Mucosa of descending colon (tissue), 3 donors: ENCODE measurements at places on chromosomes 16 and 17. TPM values are rescaled to one million over a fixed set of nuclear protein-coding genes. Genes with fewer than 3 reads are reported as not detected.

DNA sequence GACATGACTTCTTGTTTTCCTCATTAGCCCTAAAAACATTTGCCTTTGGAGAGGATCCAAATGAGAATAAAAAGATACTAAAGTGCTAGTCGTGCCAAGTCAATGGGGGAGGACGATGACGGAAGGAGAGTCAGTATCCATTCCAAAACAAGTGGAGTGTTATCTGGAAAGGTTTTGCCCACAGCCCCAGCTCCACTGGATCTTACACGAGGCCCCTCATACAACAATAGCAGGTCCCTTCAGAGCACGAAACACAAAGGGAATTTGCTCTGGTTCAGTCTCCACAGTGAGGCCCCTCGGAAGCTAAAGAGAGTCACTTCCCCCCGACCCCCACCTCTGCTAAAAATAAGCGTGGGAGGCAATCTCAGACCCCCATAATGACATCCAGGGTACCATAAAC is 496.9 kb upstream of the ZFHX3 start:
- no peak for DNase-seq

DNA sequence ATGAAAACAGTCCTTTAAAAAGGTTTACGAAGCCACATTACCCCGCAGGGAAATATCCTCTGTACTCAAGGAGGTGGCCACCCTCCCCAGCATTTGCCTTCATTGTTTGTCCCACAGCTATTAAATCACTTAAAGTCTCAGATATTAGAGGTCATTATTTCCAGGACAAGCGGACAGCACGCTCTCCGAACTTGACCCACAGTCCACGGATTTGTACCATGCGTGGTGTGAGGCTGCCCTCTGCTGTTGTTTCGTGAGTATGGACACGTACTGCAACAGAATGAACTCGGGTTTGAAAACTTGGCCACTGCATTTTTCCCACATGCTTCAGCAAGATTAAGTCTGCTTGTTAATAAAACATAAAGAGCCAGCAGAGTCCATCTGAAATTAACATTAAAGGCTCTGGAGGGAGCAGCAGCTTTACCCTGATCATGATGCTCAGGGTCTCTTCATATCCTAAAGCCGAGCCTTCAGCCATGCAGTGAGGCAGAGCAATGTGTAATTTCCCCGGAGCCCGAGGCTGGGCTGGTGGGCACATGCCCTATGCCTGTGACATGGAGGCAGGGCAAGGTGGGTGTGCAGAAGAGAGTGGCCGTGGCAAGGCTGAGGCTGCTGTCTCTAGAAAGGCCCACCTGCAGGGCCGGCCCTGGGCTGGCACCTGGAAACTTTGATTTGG is 19.7 kb downstream of the MEAK7 start:
- DNase-seq, result no peak

DNA sequence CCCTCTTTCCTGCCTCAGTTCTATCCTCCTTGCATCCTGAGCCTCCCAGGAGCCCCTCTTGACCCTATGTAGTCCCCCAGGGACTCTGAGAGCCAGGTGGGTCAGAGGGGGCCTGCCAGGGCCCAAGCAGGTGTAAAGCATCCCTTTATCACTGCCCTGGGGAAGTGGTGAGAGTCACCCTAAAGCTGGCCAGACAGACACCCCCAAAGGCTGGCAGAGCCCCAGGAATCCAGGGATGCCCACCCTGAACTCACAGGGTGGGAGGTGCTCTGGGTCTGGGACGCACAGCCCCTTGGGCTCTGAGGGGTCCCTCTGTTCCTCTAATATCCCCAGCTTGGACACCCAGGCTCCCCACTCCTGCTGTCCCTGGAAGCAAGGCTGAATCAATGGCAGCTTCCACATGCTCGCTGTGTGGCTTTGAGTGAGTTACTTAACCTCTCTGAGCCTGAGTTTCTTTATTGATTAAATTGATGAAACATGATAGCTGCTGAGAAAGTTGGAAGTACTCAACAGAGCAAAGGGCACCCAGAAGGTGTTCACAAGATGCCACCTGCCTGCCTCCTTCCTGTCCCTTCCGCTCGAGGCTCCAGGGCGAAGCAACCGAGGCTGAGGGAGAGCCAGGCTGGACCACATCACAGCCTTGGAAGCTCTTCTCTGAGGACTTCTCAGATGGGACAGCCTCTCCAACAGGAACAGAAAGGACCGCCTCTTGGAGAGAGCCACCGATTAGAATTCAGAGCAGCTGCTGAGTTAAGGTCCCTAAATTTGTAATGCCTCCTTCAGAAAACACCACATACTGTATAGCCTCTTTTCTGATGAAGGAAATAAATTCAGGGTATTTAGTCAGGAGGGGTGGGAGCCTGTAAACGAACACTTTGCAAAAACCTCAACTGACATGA is 67.1 kb upstream of the DOC2B start:
- peak; percentile 13 for DNase-seq

- no peak for DNase-seq
Observed at GRCh38 chr17:74963656-74964055, 8.9 kb downstream of the HID1 start.

DNA sequence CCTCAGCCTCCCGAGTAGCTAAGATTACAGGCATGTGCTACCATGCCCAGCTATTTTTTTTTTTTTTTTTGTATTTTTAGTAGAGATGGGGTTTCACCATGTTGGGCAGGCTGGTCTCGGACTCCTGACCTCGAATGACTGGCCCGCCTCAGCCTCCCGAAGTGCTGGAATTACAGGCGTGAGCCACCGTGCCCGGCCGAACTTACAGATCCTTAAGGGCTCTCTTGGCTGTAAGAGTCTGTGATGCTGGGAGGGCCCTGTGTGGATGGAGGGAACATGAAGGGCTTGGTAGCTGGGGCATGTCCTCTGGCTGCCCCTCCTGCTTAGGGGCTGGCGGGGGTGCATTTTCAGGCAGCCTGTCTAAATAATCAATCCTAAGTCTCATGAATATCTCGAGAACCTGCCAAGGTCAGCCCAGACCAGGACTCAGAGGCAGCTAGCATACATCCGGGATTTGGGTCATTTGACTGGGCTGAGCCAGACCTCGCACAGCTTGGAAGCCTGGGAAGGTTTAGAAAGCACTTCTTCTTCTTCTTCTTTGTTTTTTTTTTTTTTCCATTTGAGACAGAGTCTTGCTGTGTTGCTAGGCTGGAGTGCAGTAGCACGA is 17.1 kb downstream of the SPNS3 start:
- no peak for DNase-seq

DNA sequence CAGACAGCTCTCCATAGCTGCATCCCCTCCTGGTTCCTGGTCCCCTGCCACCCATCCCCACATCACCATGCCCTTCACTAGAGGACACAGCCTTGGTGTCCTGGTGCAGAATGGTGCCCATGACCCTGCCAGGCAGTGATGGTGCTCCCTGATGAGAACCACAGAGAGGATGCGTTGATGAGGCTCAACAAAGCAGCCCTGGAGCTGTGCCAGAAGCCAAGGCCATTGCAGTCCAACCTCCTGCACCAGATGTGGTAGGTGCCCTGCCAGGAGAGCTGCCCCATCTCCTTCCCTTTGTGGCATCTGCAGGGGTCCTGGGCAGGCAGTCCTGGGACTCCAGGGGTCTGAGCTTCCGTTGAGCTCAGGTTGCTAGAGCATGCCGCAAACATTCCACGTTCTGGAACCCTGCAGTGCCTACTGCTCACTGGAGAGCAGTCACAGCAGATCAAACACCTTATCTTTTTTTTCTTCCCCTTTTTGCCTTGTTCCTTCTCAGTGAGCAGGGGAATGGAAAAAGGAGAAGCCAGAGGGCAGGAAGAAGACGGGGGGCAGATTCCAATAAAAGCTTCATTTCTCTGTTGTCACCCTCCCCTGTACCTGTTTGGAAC is 5.3 kb upstream of the EPN3 start:
- DNase-seq, result no peak

DNA sequence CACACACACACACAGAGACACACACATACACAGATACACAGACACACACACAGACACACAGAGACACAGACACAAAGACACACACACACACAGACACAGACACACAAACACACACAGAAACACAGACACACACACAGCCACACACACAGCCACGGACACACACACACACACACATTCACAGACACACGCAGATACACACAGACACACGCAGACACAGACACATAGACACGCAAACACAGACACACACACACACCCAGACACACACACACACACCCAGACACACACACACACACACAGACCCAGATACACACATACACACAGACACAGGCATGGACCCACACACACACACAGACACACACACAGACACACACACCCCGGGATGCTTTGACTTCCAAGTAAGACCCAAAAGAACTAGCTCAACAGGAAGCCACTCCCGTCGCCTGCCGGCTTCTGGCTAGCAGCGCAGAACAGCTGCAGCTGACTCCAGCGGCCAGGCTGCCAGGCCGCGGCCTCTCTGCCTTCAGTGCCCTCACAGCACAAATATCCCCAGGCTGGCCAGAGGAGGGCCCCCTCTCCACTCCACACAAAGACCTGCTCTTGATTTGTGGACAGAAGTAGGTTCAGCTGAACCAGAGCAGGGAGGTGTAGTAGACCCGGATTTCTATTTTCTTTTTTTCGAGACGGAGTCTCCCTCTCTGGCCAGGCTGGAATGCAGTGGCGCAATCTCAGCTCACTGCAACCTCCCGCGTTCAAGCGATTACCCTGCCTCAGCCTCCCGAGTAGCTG is 6.0 kb upstream of the CHRNE start:
- DNase-seq, result peak; percentile 90

GRCh38 chr17:4610162-4610561 is 25.8 kb downstream of the SMTNL2 start:
- DNase-seq, result no peak

DNA sequence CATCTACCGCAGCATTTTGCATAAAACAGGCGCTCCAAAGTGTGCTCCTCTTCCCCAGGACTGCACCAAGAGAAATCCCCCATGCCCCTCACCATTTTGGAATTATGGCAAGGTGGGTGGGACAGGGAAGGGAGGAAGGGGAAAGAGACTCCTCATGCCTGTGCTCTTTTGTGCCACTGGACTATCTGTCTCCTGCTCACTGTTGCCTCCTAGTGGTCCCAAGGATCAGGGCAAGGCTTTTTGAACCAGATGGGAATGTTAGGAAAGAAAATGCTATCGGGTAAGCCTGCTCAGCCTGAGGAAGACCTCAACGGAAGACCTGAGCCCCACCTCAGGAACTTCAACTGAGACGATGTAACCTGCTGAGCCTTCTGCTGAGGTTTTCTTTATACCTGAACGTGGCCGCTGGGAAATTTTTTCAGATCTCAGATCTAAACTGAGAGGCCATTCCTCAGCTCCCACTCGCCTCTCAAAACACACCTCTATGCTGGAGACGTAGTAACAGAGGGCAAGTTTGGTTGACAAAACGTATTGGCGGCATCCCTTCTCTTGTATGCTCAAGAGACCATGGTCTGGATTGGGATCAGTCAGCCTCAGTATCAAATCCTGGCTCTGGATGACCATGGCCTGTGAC is 58.3 kb downstream of the SPACA3 start:
- DNase-seq, result peak; percentile 85

DNA sequence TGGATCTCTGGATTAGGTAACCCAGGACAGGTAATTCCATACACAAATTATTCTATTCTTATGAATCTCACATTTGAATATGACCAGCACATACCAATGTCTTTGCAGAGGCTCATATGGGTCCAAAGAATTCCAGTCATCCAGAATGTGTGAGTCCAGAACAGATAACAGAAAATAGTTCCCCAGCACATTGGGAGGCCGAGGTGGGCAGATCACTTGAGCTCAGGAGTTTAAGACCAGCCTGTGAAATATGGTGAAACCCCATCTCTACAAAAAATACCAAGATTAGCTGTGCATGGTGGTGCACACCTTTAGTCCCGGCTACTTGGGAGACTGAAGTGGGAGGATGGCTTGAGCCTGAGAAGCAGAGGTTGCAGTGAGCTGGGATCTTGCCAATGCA is 26.9 kb downstream of the HYDIN start:
- DNase-seq, result no peak

GRCh38 chr16:4692460-4693295 is 684 bp upstream of the NUDT16L1 start:
- peak; percentile 55 for DNase-seq

GRCh38 chr17:76972046-76972641 is 103.9 kb downstream of the MGAT5B start:
- DNase-seq, result no peak

- DNase-seq, result no peak
Observed at GRCh38 chr17:6495450-6496115, 51.3 kb downstream of the PIMREG start.

DNA sequence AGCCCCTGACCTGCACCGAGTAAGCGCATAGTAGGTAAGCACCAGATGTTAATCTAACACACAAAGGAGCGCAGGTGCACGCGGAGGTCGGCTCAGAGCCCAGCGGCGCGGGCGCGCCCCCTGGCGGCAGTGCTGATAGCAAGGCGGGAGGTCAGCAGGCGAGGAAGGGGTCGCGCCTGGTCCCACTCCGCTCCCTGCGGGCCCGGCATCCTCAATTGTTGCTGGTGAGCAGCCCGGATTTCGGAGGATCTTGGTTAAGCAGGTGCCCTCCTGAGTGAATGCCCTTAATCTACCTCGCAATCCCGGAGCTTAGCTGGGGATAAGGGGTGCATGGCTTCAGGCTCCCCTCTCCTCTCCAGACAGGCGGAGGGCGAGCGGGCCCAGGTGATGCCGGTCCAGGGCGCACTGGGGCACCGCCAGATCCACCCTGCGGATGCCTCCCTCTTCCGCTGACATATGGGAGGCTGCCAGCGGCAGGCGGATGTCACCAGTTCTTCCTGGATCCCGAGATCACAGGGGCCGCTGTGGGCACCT is 4.0 kb upstream of the WNT3 start:
- no peak for DNase-seq

- DNase-seq, result no peak
Observed at GRCh38 chr16:82773018-82773417, 146.2 kb downstream of the CDH13 start.

DNA sequence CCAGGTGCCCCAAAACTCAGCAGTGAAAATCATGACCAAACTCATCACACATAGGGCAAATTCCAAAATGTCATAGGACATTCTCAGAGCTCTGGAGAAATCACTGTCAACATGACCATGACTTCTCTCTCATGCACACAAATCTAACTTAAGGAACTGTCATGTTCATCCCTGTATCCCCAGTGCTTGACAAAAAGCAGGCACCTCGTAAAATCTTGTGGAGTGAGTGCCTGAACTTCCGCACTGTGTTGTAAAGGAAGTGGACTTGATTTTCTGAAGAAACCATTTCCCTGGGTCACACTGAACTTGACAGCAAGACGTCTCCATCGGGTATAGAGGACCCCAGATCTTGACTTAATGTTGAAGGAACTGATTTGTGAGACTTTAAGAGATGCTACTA is 2.8 kb downstream of the KRT37 start:
- DNase-seq, result no peak

Gene KCNH6
- not detected for total RNA-seq

Gene KRT39
- total RNA-seq, result 0.52 TPM

Gene PIK3R5
- total RNA-seq, result 2.7 TPM

Gene RHBDL3
- total RNA-seq, result 1.3 TPM

Gene ZNF750
- total RNA-seq, result not detected

Gene SLC6A2
- not detected for total RNA-seq

Gene C16orf87
- 5.3 TPM for total RNA-seq

Gene PIPOX
- 7.4 TPM for total RNA-seq

Gene NETO2
- 43.1 TPM for total RNA-seq

Gene KRTAP2-1
- total RNA-seq, result not detected

Gene RHBDL1
- total RNA-seq, result 3.0 TPM

Gene CARD14
- 0.38 TPM for total RNA-seq

Gene TBC1D3H
- total RNA-seq, result not detected

Gene SLC47A1
- 2.3 TPM for total RNA-seq

Gene KCNAB3
- 3.9 TPM for total RNA-seq
